NCI-H1092 treated with DMSO at 0.1 percent for 48 hours (cell line): ENCODE measurements at places on chromosomes 4 and X.

GRCh38 chrX:109312757-109313156 lies 169.1 kb downstream of the GUCY2F start:
- no peak for DNase-seq

GRCh38 chr4:127624173-127624572 lies 8.6 kb upstream of the INTU start:
- no peak for DNase-seq

GRCh38 chr4:1608196-1608820 lies 75.8 kb downstream of the FAM53A start:
- DNase-seq: no peak

DNA sequence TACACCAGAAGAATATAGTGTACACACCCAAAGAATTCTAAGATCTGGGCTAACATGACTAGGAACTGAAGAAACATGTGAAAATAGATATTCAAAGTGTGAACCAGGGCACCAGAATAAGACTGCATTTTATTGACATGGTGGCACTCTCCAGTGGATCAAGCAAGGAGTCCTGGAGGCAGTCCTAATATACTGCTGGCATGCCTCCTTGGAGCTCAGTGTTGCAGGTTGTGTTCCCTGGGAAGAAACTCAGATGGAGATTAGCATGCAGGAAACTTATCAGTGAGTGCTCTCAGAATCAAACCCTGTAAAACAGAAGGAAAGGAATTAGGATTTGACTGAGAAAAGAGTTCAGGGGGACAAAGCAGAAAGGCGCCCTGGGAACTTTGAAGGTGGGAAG lies 105.1 kb downstream of the CXCL13 start:
- DNase-seq: no peak

DNA sequence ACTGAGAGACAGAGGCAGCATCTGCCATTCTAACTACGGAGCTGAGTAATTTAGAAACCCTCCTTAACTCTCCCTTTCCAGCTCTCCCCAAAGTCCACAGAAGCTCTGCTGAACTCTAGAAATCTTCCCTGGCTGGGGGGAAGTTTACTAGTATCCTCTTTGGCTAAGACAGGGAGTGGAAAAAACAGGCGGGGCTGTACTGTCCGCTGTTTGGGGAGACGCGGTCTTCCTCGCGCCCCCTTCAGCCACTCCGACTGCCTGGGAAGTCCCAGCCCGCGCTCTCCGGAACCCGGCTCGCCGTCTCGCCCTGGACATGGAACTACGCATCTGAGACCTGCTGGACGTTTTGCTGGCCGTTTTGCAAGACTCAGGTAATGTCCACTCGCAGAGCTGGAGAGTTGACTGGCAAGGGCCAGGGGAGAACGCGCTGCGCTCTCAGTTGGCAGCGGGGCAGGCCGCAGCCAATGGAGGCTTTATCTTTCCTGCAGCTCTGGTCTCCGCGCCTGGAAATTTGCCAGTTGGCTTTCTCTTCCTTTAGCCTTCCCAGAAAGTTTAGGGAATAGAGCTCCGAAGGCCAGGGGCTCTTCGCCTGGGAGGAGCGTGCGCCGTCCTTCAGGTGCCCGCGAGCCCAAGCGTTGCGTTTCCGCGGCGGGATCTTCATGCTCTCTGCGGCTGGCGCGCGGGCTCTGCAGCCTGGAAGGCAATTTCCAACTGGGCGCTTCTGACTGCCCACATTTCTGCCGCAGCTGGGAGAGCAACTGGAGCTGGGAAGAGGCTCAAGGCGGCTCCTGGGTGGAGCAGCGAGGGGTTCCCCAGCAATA lies 892 bp downstream of the IL1RAPL2 start:
- no peak for DNase-seq

DNA sequence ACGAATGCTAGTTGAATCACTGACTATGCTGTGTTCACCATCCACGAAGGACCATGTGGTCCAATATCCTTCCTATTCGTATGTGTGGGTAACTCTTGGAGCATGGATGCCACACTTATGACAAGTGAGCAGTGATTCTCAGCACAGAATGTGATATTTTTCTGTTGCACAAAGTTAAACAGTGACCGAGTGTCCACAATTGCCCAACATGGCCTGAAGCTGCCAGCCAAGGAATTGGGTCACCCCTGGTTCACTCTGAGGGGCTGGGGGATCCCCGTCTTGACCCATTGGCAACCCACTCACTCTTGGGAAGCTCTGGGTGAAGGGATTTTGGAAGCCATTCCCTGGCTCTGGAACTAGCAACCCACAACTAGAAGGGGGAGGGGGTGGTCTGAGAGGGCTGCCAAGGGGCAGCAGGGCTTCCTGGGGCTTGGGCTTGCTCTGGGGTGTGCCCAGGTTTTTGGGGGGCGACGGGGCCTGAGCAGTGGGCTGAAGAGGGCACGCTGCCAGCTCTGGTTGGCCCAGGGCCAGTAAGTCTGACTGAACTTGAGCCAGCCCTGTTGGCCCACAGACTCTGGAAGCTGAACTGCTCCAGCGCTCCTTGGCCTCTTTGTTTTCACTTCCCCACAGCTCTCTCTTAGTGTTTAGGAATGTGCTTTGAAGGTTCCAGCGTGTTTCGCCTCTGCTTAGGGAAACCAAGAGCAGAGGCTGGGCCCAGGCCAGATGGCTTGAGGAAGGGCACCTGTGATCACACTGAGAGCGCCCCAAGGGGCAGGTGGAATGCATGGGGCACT lies 43.1 kb upstream of the BCOR start:
- DNase-seq: no peak

- no peak for DNase-seq
Measured at GRCh38 chr4:147547314-147548056, 66.6 kb downstream of the EDNRA start.

DNA sequence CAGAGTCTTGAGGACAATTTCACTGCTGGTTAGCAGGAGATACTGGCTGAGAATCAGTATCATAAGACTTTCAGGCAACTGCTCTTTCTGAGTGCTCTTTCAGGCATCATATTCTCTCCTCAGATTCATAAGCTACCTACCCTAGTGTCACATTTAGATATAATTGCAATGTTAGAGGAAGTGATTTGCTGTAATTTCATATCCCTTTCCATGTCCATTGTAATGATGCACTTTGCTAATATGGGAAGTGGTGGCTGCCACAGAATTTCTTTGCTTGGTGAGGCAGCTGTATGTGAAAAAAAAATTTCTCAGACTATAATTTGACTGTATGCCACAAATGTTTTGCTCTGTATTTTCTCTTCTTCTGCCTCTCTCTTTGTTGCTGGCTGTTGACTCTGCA lies 63.3 kb downstream of the DOCK11 start:
- no peak for DNase-seq

- no peak for DNase-seq
Measured at GRCh38 chr4:3249711-3250437, 915 bp downstream of the MSANTD1 start.

GRCh38 chr4:67892905-67893304 lies 9.1 kb upstream of the TMPRSS11D start:
- no peak for DNase-seq

GRCh38 chr4:162959046-162959445 lies 207.6 kb downstream of the NAF1 start:
- DNase-seq: no peak

- DNase-seq: no peak
Measured at GRCh38 chr4:59063015-59063720, 1953.0 kb upstream of the IGFBP7 start.

GRCh38 chr4:40265910-40266274 lies 69.1 kb downstream of the RHOH start:
- no peak for DNase-seq

- DNase-seq: no peak
Measured at GRCh38 chr4:155696726-155697125, 30.1 kb downstream of the GUCY1A1 start.

- DNase-seq: no peak
Measured at GRCh38 chrX:20521222-20521621, 254.5 kb upstream of the RPS6KA3 start.

DNA sequence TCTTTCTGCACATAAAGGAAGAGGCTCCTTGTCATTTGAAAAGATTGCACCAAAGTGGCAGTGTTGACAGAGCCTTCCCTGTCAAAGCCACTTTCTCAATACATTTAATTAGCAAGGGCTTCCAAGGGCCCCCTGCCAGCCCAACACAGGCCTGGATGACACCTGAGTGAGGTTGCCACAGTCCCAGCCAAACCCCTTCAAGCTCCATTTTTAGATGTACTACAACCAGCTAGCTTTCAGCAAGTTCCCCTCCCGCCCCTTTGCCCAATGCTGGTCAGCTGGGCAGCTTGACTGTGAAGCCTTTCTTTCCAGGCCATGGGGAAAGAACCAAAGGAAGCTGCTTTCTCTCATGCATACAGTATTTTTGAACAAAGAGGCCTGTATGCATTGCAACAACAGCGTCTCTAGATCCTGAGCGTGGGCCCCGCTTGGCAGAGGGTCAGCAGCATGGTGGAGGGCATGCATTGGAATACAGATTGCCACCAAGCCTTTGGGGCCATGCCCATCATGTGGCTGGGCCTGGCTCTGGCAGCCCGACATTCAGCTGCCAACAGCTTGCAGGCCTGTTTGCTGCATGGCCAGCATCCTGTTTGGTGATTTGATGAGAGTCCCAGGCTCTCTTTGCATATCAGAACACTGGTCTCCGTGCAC lies 261.1 kb upstream of the GATB start:
- DNase-seq: no peak

DNA sequence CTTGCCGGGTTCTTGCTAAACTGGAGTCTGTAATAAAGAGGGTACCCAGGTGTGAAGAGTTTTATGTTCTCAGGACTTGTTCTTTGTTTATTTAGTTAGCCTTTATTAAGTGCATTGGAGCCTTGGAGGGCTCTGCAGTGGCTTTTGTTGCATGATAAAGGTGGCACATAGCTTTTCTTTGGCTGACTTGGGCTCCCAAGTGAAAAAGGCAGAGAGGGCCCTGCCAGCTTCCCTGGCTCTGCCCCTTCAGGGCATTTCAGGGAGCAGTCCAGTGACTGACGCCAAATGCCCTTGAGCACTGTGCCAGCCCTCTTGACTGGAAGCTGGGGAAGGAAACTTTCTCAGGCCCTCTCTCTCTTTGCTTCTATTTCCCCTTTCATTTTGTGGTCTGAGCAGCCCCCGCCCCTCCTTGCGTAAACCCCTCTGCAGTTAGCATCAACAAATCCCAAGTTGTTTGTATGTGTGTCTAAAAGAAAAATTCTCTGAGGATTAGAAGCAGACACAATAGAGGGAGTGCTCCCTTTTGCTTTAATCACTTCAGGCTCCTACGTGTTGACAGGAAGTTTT lies 152.2 kb downstream of the NHS start:
- no peak for DNase-seq

DNA sequence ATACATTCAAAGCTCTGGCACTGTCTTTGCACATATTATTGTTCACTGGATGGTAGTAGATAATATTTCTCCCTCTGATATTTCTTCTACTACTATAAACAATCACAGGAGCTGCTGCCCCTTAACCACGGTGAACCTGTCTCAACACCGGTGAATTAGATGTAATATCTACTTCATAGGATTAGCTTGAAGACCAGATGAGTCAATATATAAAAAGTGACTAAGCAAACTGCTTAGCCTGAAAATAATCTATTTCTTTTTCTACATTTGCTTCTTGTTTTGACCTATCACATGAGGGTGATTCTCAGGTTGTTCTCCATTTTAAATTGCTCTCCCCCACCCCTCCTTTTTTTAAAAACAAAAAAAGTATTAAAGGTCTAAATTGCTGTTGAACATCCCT lies 645.5 kb downstream of the ANKRD50 start:
- DNase-seq: no peak

- DNase-seq: no peak
Measured at GRCh38 chr4:88045021-88045420, 37.6 kb downstream of the PKD2 start.

DNA sequence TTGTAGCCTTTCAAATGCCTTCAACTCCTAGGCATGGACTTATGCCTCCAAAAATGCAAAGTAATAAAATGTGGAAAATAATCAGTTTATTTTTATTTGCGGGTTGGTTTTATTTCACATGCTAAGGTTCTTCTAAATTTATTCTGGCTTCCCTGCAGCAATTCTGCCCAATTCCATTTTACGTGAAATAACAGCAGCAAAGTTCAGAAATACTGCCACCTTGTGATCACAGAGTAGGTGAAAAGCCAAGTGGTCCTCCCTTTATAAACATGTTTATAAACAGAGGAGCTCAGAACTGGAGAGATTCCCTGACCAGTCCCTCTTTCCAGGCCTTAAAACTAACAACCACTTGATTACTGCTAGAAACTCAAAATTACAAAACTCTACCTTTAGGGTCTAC lies 14.7 kb upstream of the DCHS2 start:
- DNase-seq: peak; percentile 29

- no peak for DNase-seq
Measured at GRCh38 chr4:185242749-185243533, 33.5 kb downstream of the SNX25 start.

GRCh38 chrX:6279277-6279909 lies 50.7 kb upstream of the NLGN4X start:
- DNase-seq: no peak

GRCh38 chrX:129790808-129791207 lies 11.1 kb downstream of the SASH3 start:
- no peak for DNase-seq

GRCh38 chr4:6403400-6403685 lies 69.1 kb downstream of the PPP2R2C start:
- DNase-seq: peak; percentile 69

DNA sequence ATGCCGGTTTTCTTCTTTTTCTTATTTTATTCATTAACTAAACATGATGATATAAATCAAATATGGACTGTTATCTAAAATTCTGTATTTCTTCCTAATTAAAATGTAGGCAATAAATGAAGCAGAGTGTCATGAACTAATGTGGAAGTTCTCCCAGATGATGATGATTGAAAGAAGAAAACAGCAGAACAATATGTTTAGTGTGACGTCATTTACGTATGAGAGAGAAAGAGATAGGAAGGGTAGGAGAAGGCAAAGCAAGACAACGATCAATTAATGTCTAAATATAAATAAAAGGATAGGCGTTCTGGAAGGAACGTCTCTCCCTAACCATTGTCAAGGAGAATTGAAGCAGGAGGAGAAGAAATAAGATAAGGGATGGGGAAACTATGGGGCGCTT lies 105.2 kb downstream of the NEUROG2 start:
- no peak for DNase-seq

DNA sequence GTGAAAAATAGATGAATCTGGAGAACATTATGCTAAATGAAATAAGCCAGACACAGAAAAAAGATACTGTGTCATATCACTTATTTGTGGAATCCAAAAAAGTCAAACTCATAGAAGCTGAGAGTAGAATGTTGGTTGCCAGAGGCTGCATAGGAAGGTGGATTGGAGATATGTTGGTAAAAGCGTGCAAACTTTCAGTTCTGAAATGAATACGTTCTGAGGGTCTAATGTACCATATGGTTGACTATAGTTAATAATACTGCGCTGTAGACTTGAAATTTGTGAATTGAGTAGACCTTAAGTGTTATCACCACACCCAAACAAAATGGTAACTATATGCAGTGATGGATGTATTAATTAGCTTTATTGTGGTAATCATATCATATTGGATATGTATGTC lies 45.0 kb upstream of the UPRT start:
- no peak for DNase-seq

- DNase-seq: no peak
Measured at GRCh38 chrX:17537723-17538243, 162.8 kb downstream of the NHS start.

- peak; percentile 37 for DNase-seq
Measured at GRCh38 chr4:31086756-31087330, 366.7 kb downstream of the PCDH7 start.
